ENCODE measurements at places on chromosomes 7 and 10.

DNA sequence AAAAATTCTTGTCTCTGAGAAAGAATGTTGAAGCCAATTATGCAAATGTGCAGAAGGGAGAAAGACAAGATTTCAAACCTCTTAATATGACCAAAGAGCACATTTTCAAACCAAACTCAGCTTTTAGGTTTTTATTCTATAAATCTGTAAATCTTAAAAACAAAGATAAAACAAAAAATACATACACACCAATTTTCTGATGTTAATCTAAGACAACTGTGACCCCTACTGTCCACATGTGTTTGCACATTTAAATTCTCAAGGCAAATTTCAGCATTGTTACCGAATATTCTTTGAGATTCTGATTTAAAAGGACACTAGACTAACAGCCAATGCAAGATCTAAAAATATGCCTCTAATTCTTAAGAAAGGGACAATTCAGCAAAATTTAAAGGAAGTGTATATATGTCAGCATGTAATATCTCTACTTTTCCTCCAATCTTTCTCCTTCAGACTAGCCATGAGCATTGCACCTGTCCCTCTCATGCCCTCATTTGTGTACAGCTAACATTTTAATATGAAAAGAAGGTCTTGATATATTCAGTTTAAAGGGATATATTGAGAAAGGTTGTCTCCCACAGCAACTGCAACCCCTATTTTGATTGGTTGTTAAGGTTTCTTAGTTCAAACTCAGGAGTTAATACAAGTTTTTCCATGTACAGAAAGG lies 417.9 kb downstream of the IPMK start:
- no peak for DNase-seq

DNA sequence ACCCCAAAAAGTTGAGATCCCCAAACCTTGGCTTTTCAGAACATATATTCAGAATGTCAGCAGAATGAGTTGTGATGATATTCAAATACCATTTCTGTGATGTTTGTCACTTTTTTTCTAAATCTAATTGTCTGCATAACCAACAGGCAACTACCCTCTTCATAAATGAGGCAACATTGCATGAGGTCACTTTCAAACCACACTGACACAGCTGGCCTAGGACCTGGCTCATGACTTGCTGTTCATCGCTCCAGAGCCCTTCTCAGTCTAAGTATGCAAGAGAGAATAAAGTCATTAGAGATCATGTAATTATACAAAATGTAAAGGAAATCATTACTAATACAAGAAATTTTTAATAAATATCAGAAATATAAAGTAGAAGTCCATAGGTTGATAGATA lies 681.9 kb downstream of the GRM8 start:
- no peak for DNase-seq

- DNase-seq = no peak
Measured at GRCh38 chr7:150307129-150307528, 16.0 kb upstream of the LRRC61 start.

DNA sequence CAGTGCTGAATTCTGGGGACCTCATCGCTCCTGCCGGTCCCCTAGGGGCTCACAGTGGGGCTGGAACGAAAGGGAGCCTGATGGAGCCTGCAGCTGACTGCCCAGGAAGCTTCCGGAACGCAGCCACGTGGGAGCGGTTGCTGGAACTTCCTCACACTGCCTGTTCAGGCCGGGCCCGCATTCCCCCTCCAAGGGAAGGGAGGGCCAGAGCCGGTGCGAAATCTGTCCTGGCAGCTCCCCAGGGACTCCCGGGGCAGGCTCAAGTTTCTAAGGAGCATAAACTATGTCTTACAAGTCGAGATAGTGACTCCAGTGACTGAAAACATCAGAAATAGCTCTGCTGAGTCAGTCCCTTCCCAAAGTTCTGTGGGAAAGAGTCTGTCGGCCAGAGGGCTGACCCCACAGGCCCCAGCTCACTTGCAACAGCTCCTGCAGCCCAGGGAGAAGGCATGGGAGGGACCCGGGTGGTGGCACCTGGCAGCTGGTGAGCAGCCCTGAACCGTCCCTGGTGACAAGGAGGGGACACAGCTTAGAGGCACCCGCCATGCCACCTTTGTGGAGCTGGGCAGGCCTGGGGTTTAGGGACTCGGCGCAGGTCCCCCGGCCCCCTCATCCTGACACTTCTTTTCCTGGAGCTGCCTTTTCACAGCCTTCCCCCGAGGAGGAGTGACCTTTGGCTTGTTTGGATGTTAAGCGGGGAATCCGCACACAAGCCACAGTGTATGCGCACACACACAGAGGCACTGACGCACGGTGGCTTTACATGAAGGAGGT lies 47.6 kb downstream of the PDGFA start:
- DNase-seq = no peak

DNA sequence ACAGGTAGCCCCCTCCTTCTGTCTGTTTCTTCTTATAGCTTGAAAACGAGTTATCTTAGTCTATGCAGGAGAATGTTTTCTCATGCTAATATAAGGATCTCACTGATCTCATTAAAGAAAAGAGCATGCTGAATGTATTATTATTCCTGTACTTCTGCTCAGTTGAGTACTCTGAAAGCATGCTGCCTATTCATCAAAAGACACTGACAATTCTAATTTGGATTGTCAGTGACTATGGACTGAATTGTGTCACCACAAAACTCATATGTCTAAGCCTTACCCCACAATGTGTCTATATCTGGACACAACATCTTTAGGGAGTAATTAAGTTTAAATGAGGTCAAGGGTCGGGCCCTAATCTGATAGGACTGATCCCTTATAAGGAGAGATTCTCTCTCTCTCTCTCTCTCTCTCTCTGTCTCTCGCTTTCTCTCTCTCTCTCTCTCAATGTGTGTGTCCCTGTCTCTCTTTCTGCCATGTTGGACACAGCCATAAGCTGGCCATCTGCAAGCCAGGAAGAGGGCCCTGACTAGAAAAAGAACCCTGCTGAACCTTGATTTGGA lies 98.4 kb downstream of the GNAT3 start:
- DNase-seq = no peak

GRCh38 chr7:50160206-50160605 lies 67.2 kb upstream of the ZPBP start:
- no peak for DNase-seq

GRCh38 chr7:101362334-101363195 lies at the start of gene COL26A1:
COL26A1 (plus strand) TSS chr7:101362875; CDS start chr7:101363033, 158 bp downstream.
- no peak for DNase-seq

GRCh38 chr7:11191574-11192220 lies 218.0 kb downstream of the PHF14 start:
- DNase-seq = no peak

DNA sequence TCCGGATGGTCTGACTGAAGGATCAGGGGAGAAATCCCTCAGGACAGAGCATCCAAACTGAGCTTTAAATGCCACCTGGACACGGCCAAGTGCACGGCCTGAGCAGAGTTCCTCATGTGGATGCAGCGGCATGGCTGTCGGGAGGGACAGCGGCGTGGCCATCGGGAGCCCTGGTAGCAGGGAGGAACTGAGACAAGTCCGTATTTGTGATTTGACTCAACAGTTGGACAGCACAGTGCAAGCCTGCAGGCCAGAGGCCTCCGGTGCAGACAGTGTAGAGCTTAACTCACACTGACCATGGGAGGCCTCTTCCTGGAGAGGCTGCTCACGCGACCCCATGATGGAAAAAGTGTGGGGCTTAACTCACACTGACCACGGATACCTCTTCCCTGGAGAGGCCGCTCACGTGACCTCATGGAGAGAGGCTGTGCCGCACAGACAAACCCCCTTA lies 207.4 kb downstream of the DIP2C start:
- no peak for DNase-seq

DNA sequence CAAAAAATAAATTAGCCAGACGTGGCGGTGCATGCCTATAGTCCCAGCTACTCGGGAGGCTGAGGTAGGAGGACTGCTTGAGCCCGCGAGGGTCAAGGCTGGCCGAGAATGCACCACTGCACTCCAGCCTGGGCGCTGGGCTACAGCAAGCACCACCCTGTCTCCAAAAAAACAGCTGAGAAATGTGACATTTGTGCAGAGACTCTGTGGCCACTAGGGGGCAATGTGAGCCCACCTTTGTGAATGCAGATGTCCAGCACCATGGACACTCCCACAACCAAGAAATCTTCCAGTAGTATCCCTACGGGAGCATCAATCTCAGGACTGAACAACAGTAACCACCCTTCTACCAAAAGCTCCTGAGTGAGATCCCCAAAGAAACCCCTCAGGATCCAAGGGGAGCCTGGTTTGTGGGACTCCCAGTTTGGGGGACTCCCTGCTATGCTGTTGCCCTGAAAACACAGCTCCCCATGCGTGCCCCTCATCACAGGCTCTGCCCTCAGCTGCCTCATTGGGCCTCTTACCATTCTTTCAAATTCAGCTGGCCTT lies 6.2 kb upstream of the AHCYL2 start:
- peak; percentile 66 for DNase-seq

- no peak for DNase-seq
Measured at GRCh38 chr10:6046773-6047611, 15.2 kb downstream of the IL2RA start.

DNA sequence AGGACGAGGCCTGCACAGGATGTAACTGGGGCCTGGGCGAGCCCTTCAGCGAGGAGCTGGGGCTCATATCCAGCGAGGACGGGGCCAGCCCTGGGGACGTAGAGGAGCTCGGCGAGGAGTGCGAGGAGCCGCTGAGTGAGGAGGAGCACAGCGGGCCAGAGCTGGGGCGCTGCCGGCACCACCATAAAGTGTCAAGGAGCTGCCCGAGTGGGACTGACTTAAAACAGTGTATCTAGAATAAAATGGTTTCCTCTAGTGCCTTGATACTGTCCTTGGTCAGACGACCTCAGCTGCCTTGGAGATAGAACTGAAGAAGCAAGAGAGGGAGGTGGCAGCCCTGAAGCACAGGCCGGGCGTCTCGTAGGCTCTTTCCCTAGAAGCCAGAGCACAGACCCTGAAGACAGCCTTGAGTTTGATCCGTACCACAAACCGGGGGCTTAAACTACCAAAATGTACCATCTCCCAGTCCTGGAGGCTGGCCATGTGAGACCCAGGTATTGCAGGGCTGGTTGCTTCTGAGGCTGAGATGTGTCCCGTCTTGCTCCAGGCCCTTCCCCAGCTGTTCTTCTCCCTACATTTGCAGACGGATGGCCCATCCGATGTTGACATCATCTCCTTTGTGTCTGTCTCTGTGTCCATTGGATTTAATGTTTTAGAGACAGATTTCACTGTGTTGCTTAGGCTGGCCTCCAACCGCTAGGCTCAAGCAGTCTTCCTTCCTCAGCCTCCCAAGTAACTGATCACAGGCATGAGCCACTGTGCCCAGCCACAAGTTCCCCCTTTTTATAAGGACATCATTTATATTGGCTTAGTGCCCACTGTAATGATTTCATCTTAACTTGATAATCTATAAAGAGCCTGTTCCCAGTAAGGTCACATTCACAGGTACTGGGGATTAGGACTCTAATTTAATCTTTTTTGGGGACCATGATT lies 35.8 kb downstream of the DNAJB6 start:
- no peak for DNase-seq

GRCh38 chr7:85529831-85530230 lies 343.0 kb upstream of the SEMA3D start:
- no peak for DNase-seq

- DNase-seq = no peak
Measured at GRCh38 chr10:3749600-3749999, 35.4 kb downstream of the KLF6 start.

GRCh38 chr7:144776447-144776846 lies 59.4 kb downstream of the TPK1 start:
- DNase-seq = no peak

DNA sequence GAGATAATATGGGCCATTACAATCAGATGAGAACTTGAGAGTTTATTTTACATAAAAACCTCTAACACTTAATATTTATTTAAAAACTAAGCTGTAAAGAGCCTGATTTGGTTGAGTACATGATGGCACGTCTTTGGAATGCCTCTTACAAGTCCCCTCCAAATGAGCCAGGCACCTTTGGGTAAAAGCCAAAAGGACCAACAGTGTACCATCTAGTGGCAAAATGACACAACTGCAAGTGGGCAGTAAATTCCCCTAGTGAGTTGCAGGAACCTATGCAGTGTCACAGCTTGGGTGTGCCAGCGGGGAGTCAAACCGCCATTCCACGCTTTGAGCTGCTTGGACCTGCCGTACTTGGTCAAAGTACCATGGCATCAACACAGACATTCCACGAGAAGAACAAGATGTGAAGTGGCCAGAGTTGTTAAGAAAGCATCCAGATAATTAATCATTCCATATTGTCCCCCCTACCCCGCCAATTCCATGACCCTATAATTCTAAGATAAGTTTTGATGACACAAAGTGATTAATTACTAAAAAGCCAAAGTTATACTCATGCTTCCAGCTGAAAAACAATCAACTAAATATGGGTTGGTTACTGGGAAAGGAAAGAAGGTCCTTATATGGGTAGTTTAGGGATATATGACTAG lies 115.2 kb downstream of the SORBS1 start:
- DNase-seq = peak; percentile 4

GRCh38 chr10:88129013-88129412 lies 265.6 kb downstream of the PTEN start:
- DNase-seq = no peak
